Thoracic aorta endothelial cell (primary cell): ENCODE measurements at places on chromosomes 4 and X. TPM values are rescaled to one million over a fixed set of nuclear protein-coding genes. Genes with fewer than 3 reads are reported as not detected.

Gene PLAC8
- total RNA-seq, result 0.22 TPM in 1 of 2 replicates, not detected in the other

Gene DLG3
- 1.6 and 2.4 TPM in 2 replicates for total RNA-seq

Gene OPN1MW3
- total RNA-seq, result not detected in 2 replicates

Gene CXCR3
- total RNA-seq, result not detected in 2 replicates

Gene ADGRG2
- not detected in 2 replicates for total RNA-seq

Gene PPARGC1A
- not detected in 2 replicates for total RNA-seq

Gene FAM9C
- total RNA-seq, result 0.50 TPM in 1 of 2 replicates, not detected in the other

Gene PALLD
- total RNA-seq, result 2.0 and 10.1 TPM in 2 replicates

Gene FGFR3
- total RNA-seq, result 0.29 and 0.53 TPM in 2 replicates

Gene PAPSS1
- total RNA-seq, result 89.6 and 97.6 TPM in 2 replicates

Gene UGT2B17
- total RNA-seq, result not detected in 2 replicates

Gene CCKAR
- total RNA-seq, result not detected in 2 replicates

Gene NOX1
- not detected in 2 replicates for total RNA-seq

Gene RAB9B
- total RNA-seq, result 0.40 and 0.50 TPM in 2 replicates

Gene AP1S2
- 67.2 and 147 TPM in 2 replicates for total RNA-seq

Gene HDAC8
- total RNA-seq, result 44.8 and 45.7 TPM in 2 replicates

Gene ADGRL3
- total RNA-seq, result not detected in 2 replicates

Gene TLR8
- total RNA-seq, result not detected in 2 replicates

Gene WDR19
- total RNA-seq, result 27.9 and 32.0 TPM in 2 replicates

Gene DTHD1
- not detected in 2 replicates for total RNA-seq

Gene TMEM47
- total RNA-seq, result 67.2 and 83.4 TPM in 2 replicates

Gene PDCL2
- not detected in 2 replicates for total RNA-seq

Gene MGARP
- 4.4 and 45.3 TPM in 2 replicates for total RNA-seq

Gene MFAP3L
- 0.53 and 0.93 TPM in 2 replicates for total RNA-seq

Gene NEXMIF
- total RNA-seq, result 0.13 TPM in 1 of 2 replicates, not detected in the other

Gene MAGEC2
- not detected in 2 replicates for total RNA-seq

Gene HAUS3
- total RNA-seq, result 21.5 TPM in 2 replicates

Gene NXF2
- not detected in 2 replicates for total RNA-seq

Gene HELT
- total RNA-seq, result not detected in 2 replicates

Gene PCDH10
- 9.8 and 71.9 TPM in 2 replicates for total RNA-seq

Gene ARR3
- total RNA-seq, result not detected in 2 replicates

Gene EREG
- not detected in 2 replicates for total RNA-seq

Gene UVSSA
- 7.6 and 10.8 TPM in 2 replicates for total RNA-seq

Gene ZBTB33
- total RNA-seq, result 38.0 and 44.4 TPM in 2 replicates

Gene USP17L21
- not detected in 2 replicates for total RNA-seq

Gene PRICKLE3
- total RNA-seq, result 4.8 and 7.5 TPM in 2 replicates

Gene KLHL4
- total RNA-seq, result 33.7 and 38.3 TPM in 2 replicates

Gene GPR34
- not detected in 2 replicates for total RNA-seq

Gene GUCY1B1
- total RNA-seq, result 0.66 and 2.2 TPM in 2 replicates

Gene FRAS1
- 2.3 and 7.7 TPM in 2 replicates for total RNA-seq

Gene DCAF4L1
- total RNA-seq, result 0.13 and 0.14 TPM in 2 replicates
